Inflammatory macrophage treated with lipopolysaccharide for 1 hour (primary cell): ENCODE measurements at places on chromosomes 2 and 18.

GRCh38 chr2:142130111-142131009 lies 456 bp downstream of the LRP1B start:
- no peak for DNase-seq

GRCh38 chr2:36756438-36756837 lies 59.9 kb downstream of the VIT start:
- no peak for DNase-seq

GRCh38 chr2:23270810-23271209 lies 114.2 kb upstream of the KLHL29 start:
- DNase-seq = no peak

GRCh38 chr2:212537726-212538304 lies 787 bp downstream of the ERBB4 start:
- DNase-seq = no peak

DNA sequence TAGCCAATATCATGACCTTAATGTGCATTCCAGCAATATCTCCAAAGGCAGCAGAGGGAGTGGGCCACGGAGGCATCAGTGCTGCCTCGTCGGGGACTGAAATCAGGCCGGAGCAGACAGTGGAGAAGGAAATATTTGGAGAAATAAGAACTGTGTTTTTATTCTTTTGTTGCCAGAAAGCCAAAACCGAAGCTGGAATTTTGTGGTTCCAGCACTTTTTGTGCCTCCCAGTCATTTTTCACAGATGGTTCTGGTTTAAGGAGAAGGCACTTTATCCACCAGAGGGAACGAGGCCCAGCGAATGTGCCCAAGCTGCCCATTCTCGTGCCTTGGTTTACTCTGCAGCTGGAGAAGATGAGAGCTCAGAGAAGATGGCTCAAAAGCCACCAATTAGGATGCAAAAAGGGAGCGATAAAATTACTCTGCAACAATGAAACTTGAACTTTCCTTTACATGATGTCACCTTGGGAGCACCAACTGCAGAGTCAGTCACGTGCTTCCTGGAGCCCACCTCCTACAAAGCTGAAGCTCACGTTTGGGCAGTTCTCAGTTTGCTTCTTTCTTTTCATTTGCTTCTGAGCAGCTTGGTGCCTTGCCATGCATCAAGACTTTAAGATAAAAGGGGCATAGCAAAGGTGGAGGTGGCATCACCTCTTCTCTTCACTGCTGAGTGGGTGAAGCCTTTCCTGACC lies 288.7 kb downstream of the LPIN1 start:
- DNase-seq = no peak

GRCh38 chr2:160251569-160251968 lies 51.5 kb upstream of the ITGB6 start:
- no peak for DNase-seq

GRCh38 chr18:26521617-26522016 lies 26.7 kb downstream of the KCTD1 start:
- DNase-seq = no peak

DNA sequence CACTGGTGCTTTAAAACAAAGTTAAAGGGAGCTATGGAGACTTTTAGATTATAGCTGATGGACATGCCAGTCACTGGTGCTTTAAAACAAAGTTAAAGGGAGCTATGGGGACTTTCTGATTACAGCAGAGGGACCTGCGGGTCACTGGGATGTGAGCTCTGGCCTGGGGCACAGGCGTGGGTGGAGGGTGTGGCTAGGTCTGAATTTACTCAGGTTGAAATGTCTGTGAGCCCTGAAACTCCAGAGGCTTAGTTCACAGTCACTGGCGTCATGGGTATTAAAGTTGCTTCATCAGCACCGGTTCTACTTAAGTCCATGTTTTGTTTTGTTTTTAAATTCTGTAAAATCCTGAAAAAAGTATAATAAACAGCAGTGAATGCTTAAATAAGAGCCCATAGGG lies 49.0 kb upstream of the TMEM18 start:
- peak; percentile 51 for DNase-seq

DNA sequence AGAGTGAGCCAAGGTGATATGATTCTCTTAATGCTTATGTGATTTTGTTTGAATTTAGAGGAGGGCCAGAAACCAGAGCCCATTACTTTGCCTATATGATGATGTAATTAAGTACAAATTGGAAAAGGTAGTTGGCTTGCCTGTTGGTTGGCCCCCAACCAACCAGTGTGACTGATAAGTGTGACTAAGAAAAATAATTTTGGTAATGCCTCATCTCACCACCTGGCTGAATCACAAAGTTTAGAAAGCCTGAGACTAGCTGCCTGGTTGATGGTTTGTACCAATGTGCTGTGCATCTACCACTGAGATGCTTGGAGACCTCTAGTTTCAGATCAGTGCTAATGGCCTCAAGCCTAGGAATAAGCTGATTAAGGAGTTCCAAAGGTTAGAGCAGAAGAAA lies 338.7 kb downstream of the CDH2 start:
- DNase-seq = no peak

- DNase-seq = no peak
Observed at GRCh38 chr2:226799976-226800940, 638 bp upstream of the IRS1 start.

DNA sequence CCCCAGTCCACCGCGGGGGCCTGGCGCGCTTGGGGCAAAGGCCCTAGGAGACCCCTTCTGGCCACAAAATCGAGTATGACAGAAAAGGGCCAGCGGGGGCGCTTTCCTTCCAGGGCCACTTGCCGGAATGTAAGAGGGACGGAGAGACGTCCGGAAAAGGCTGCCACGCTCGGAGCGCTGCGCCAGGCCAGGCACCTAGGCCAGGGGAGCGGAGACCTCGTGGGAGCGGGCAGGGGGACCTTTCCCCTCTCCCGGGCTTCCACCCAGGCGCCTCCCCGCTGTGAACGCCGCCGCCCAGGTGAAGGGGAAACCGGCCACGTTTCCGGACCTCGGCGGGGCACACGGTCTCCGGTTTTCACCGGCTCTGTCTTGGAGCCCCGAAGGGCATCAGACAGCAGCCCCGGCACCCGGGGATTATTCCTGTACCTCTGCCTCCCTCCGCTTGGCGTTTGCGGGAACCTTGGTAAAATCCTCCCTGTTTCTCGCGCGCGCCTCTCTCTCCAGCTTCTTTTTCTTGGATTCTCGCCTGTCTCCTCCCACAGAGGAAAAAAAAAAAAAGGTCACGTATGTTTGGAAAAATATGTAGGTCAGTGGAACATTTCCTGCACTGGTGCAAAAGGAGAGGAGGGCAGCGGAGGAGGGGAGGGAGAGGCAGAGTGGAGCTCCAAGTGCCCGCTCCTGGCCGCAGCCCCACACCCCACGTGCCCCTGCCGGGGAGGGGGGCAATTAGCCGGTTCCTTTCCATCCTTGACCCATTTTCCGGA lies 1.2 kb upstream of the NPAS2 start:
- DNase-seq = no peak

DNA sequence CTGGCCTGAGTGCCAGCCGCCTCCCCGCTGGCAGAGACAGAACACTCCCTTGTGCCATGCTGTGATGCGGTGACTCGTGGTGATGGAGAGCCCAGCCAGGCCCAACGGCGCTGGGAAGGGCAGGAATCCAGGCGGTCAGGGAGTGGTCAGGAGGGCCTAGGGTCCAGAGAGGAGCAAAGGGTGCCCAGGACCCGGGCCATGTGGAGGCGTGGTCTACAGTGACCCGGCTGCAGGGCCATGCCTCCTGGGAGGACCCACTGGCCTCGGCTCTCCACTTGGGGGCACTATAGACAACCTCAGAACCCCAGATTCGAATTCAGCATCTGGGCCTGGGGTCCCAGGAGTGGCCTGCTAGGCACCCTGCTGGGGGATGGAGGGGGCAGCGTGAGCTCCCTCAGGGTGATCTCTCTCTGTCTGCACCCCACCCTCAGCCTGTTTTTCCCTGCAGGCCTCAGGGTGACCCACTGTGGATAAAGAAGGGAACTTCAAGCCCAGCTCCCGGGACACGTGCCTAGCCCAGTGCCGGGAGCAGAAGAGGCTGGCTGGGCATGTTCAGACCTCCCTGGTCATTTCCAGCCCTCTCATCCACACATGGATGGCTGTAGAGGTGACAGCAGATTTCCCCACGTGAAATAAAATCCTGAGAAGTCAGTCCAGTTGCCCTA lies 13.0 kb downstream of the AMER3 start:
- DNase-seq = no peak

DNA sequence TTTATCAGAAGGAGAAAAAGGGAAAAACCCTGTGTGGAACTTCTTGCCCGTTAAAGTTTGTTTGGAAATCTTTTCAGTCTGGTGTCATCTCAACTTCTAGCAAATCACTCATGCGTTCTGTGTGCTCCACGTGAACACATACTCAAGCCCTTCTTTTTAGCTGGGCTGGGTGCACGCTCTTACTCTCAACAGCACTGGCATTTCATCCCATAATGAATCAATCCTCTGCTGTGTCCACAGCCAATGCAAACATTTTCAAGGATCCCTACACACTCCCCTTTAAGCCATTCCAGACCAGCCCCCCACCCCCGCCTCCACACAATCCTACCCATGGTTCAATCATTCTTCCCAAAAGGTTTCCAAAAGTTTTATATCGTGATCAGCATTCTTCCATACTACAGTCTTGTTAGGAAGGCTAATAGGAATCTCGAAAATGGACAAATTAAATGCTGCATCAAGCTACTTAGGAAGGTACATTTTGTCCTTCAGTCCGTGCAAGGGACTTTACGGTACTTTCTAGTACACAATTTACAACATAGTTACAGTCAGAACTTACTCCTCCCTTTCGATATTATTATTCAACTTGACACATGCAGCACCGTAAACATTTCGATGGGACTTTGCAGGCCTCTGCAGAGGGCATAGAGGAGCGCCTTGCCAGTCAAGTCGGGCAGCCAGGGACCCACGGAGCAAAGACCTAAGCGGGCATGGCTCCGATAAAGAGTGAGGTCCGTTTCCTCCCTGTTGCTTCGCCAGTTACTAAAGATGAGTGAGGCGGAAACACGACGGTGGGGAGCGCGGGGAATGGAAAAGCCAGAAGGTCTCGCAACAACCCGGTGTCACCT lies 1.4 kb downstream of the PTGR3 start:
- DNase-seq = peak; percentile 23

- no peak for DNase-seq
Observed at GRCh38 chr18:74760436-74760835, 162.8 kb downstream of the ZNF407 start.

DNA sequence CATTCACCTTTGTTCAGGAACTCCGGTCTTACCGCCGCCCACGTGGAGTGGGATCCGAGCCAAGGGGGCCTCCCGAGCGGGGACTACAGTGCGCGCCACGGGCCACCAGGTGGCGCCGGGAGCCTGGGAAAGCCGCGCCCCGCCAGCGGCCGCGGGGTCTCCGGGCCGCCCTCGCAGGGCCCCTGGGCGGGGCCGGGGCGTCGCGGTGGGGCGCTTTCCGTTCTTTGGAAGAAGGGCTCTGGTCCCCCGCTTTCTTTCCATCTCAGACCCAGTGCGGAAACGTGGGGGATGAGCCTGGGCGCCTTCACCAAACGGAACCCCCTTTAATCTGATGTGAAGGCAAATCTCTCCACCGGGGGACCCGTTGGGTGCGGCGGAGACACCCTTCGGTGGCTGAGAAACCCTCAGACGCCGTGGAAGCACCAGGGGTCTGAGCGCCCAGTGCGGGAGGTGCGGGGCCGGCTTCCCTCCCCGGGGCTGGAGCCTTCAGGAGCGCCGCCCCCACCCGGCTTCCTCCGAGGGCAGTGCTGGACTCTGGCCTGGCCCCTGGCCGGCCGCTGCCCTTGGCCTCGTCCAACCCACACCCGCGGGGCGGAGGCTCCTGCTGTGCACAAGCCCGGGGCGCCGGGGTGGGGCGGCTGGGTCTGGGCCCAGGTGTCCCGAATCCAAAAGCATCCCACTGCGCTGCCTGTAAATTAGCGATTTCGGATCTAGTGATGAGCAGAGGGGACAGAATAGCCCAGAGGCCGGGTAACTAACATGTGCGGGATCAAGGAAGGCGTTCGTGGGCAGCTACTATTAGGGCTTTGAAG lies 44.6 kb downstream of the GORASP2 start:
- peak; percentile 69 for DNase-seq

DNA sequence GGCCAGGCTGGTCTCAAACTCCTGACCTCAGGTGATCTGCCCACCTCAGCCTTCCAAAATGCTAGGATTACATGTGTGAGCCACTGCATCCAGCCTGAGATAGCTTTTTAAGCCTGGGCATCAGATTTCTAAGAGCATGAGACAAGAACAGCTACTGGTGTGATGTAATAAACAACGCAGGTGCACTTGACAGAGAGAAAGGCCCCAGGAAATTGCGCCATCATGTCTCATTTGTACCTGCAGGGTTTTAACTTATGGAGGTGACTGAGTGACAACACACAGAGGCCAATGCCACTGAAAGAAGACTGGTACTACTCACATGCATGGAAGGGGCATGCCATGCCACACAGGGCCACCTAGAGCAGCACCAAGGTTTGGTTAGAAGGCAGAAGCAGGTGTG lies 209.4 kb downstream of the SP3 start:
- no peak for DNase-seq

DNA sequence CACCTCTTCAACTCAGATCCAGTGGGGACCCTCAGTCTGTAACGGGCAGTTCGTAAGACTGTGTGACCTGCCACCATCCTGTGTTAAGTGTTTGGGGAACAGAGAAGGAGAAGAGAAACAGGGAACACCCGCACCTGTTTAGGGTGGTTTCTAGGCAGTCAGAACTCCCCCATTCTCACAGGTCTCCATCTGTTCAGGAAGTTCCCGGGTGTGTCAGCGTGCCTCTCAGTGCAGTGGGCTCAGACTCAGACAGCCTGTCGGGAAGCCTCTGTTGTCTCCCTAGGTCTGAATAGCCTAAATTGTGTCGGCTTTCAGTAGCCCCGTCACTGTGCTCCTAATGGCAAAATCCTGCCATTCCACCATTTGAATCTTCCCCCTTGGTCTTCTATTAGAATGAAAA lies 256.6 kb downstream of the LOXHD1 start:
- DNase-seq = no peak

- no peak for DNase-seq
Observed at GRCh38 chr2:16244966-16245320, 304.6 kb downstream of the MYCN start.

GRCh38 chr2:45778720-45779171 lies 127.3 kb downstream of the PRKCE start:
- peak; percentile 94 for DNase-seq

GRCh38 chr2:206083602-206084438 lies 2.2 kb downstream of the INO80D start:
- no peak for DNase-seq

DNA sequence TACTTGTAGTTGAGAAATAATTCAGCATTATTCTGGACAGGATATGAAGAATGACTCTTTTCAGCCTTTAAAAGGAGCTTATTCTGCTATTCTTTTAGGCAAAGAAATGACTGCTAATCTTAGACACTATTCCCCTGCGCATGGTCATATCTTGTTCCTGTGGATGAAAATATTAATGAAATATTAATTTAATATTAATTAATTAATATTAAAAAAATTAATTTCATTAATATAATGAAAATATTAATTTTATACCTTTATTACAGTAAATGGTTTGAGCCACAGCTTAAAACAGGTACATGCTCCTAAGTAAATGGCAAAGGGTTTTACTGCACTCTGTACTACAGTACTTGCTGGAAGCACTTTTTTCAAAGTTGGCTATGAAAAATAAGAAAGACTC lies 890.1 kb upstream of the PIK3C3 start:
- no peak for DNase-seq

GRCh38 chr2:128280901-128281321 lies 37.8 kb downstream of the HS6ST1 start:
- peak; percentile 37 for DNase-seq
